H4 (cell line): ENCODE measurements at places on chromosomes 6 and 20. TPM values are rescaled to one million over a fixed set of nuclear protein-coding genes. Genes with fewer than 3 reads are reported as not detected.

DNA sequence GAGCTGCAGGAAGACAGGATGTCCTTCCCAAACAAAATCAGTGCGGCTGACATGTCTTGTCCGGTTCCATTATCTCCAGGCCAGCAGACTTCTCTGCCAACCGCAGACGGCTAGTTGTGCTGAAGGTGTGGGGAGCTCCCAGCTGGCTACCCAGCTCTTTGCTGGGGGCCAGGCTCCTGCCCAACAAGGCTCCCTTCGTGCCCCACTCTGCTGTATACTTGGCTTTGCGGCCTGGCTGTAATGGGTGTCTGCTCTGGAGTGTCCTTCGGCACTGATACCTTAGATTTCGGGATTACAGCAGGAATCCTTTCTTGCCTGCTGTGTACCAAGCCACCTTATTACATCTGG, 48.7 kb upstream of the IRF4 start:
- no peak for DNase-seq

GRCh38 chr20:39885975-39886649, 802.9 kb downstream of the MAFB start:
- peak; percentile 3 for DNase-seq

DNA sequence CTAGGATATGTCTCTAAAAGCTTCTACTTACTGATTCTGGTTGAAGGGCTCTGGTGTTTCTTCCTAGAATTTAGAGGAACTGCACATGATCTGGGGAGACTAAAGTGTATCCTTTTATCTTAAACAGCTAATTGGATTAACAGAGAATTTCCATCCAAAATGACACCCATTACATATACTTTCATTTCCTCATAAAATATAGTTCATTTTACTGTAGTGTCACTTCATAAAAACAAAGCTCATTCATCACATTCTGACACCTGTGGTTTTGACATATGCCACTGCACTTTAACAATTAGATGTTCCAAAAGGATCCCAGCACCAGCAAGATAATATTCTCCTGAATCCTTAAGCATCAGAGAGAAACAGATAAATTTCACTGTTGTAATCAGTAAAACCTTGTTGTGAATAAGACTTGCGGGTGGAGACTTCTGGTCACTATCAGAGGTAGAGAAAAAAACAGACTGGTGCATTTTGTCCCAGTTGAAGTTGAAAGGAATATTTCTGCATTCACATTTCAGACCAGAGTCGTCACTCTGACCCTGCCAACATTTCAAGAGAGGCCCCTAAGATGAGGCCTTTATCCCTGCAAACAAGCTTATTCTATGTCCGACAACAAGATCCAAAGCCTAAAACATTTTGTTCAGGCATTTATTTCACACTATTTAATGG, 175.3 kb upstream of the BMP5 start:
- no peak for DNase-seq

DNA sequence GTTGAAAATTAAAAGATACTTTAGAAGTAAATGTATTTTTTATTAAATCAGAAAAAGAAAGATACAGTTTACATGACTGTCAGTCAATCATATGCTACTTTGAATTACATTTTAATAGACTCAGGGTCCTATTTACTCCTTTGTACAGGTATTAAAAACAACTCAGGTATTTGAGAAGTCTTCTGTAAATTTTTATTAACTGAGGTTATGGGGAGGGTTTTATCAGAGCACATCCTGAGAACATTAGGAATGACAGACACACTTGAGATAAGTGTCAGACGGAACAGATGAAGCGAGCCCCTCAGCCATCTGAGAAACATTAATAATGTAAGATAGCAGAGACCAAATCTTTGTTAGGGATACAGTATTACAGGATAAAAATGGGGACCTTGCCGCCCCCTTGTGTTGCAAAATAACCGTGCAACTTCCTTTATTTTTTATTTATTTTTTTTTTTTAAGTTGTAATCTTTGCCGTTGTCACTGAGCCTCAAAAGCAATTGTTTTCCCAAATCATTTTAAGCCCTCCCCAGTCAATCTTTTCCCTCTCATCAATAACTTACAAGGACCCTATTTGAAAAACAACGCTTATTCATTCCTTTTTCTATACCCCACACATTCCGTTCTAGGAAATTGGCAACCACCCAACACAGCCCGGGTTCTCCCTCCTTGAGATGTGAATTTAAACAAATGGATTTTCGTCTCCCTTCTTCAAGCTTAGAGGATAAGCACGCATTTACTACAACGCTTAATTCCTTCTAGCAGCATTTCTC, 126.7 kb downstream of the BCAS1 start:
- DNase-seq: no peak

DNA sequence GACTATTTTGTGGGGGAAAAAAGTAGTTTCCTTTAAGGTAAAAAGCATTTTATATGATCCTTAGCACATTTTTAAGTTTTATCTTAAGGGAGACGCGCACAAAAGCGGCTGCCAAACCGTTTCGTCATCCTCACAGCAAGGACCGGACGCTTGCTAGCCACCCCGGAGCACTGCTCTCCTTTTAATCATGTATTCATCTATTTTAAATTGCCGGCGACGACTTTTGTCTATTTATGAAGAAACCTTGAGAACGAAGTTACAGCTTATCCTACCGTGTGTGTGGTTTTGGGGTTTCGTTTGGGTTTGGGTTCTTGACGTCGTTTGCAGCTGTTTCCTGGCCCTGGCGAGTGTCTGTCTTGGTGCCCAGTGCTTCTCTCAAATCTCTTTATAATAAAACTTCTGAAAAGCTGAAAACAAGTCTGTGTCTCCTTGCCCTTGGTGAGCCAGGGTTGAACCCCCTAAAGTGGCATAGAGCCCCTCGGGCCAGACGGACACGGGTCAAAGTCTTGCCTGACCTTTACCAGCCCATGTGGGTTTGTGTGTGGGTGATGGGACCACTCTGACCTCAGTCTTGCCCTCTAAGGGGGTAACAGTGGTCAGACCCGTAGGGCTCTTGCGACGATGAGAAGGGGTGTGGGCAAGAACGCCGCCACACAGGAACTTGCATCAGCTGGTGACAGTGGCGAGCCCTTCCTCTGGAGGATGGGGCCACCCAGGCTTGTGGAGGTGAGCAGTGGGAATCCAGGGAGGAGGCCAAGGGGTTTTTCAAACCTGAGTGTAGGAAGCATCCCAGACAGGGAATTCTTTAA, 117.6 kb downstream of the JPH2 start:
- no peak for DNase-seq

DNA sequence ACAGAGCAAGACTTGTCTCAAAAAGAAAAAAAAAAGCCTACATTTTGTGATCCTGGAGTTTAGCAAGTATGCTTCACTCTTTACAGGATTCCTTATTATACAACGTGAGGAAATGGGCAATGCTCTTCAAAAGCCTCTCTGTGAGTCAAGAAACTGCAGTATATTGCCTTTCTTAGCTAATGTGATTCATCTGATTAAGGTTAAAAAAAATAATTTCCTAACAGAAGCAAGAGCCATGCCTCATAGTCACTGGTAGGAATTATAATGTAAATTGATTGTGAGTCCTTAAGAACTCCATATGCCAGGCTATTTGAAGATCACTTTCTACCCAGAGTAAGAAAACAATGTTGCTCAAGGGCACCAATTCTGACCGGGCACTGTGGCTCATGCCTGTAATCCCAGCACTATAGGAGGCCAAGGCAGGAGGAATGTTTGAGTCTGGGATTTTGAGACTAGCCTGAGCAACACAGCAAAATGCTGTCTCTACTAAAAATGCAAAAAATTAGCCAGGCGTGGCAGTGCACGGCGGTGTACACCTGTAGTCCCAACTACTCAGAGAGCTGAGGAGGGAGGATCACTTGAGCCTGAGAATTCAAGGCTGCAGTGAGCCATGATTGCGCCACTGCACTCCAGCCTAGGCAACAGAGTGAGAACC, 43.3 kb downstream of the SLC26A8 start:
- DNase-seq: no peak

DNA sequence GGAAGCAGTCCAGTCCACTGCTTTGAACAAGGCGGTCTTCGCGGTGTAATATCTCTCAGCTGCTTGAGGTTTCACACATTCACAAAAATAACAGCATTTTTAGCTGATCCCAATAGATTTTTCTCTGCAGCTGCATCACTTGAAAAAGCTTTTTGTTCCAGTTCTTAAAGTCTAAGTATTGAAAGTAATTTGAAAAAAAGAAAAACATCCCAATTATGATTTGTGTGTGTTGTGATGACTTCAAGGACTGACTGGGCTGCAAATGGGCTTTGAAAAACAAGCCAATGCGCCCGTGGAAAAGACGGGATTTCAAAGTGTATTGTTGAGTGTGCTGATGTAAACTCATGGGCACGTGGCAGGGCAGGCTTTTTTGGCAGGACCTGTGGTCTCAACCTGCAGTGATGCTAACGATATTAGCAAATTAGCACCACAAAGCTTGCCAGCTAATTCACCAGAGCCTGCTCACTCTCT, 151.1 kb downstream of the TMEM242 start:
- no peak for DNase-seq

DNA sequence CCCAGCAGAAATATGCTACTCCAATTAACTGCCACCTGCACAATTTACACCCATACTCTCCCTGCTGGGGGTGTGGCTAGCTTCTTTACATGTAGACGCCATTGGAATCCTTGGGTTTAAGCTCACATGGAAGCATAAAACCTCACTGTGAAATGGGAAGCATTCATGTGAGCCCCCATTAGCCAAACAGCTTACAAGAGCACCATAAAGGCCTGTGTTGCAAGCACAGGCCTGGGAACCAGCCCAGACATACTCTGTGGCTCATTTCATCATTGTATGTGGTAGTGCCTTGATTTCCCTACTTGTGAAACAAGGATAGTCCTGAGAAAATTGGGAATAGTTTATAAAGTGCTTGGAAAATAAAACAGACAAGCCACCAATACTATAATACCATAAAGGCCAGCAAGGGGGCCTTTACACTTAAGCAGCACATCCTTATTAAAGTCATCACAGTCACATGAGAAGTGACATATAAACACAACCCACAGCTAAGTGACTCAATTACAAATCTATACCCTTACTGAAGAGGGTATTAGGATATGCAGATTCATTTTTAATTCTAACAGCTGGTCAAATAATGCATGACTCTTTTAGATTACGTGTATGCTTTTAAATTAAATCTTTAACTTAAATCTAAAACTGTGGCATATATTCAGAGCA, 6.8 kb downstream of the ADNP start:
- DNase-seq: no peak

GRCh38 chr6:52650941-52651340, 20.0 kb upstream of the TMEM14A start:
- DNase-seq: no peak

DNA sequence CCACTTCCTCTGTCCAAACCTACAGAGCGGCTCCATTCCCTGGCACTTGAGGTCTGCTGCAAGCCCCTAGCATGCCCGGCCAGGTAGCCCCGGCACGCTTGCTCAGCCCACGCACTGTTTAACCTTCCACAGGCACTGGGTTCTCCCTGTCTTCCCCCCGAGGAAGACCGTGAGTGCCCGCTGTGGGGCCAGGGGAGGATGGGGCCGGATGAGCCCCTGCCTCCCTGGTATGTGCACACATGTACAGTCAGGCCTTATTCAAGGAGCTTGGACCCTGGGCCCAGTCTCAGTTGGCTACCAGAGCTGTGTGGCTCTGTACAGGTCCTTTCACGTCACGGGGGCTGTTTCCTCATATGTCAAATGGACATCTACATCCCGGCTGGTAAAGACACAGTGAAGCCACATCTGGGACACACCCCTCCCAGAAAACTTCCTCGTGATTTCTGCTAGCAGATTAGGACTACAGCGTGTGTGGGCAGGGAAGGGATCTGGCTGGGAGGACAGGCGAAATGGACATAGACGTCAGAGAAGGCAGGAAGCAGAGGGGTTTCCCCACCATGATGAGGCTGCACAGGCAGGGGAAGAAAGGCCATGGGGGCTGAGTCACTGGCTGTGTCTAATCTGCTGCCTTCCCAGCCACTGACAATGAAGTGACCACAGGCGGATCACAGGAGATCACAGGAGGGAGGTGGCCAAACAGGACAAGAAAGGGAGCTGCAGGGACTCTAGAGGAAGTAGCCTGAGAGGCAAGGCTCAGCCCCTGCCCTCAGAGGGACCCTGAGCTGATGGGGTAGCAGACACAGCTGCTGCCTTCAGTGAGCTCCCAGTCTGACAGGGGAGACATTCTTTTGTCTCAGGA, 62.9 kb downstream of the MRPL14 start:
- DNase-seq: peak; percentile 92

DNA sequence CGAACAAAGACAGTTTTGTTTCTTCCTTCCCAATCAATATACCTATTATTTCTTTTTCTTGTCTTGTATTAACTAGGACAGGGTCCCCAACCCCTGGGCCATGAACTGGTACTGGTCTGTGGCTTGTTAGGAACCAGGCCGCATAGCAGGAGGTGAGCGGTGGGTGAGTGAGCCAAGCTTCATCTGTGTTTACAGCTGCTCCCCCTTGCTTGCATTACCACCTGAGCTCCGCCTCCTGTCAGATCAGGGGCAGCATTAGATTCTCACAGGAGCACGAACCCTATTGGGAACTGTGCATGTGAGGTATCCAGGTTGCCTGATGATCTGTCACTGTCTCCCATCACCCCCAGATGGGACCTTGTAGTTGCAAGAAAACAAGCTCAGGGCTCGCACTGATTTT, 151.9 kb downstream of the CDKAL1 start:
- no peak for DNase-seq

DNA sequence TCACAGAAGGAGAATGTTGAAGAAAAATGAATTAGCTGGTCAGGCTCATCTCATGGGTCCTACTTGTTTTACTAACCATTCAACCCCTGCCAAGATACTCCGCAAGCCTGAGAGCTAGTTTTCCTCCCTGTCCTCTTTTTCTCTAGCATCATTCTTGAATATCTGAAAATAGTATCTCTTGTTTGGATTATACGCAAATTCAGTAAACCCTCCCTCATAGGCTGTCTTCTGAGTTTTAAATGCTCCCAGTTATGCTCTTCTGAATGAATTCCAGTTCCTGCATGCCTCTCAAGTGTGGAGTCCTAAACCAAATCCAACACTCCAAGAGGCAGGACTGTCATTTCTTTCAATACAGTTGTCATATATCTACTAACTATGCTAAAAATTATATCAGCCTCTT, 99.6 kb downstream of the COL21A1 start:
- DNase-seq: no peak

- no peak for DNase-seq
Measured at GRCh38 chr20:62675877-62676260, 32.8 kb upstream of the NTSR1 start.

GRCh38 chr6:125489579-125490285, 188.0 kb upstream of the HDDC2 start:
- no peak for DNase-seq

GRCh38 chr6:53499094-53499493, 45.8 kb downstream of the GCLC start:
- no peak for DNase-seq

DNA sequence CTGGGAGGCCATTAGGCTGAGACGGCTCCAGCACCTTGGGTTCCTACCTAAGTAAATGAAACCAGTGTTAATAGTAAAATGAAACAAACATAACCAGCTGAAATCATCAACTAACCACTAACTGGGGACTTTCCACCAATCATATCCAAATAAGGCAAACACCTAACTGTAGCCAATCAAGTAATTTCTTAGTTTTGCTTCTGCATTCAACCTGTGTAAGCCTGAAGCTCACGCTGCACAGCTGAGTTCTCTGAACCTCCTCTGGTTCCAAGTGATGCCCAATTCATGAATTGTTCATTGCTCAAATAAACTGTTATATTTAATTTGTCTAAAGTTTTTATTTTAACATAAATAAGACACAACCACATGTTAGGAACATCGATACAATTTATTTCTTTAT, 22.5 kb downstream of the KLHL32 start:
- DNase-seq: no peak

The MLN gene
- not detected in 2 replicates for total RNA-seq

The TP53TG5 gene
- not detected in 2 replicates for total RNA-seq

The LTV1 gene
- 26.6 and 28.4 TPM in 2 replicates for total RNA-seq

The FAM229B gene
- total RNA-seq: 6.6 and 14.1 TPM in 2 replicates

The CRISP3 gene
- not detected in 2 replicates for total RNA-seq
